ENCODE measurements at places on chromosomes 2 and 18.
A peak's percentile ranks its signal among the peaks of the same experiment; 100 is the strongest.

DNA sequence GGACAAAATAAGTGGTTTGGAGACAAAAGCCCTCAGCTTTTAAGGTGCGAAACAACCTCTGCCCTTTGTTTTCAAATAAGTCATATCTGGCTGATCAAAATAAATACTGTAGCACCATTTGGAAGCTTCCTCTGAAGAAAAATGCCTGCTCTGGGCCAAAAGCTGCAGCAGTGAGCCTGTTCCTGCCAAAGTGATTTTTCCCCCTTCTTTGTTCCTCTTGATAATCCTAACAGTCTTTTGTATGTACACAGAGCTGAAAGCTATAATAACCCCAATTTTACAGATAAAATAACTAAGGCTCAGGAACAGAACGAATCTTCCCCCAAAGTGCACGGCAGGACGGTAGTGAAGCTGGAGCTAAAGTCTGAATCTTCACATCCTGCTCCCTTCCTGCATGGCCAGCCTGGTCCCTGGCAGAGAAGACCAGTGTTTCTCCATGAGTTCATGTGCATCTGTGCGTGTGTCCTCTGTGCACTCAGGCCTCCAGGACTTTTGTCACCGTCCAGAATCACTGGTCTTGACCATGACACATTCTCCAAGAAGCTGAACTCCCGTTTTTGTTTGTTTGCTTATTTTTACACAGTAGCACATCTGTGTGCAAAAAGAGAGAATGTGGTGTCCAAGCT, 2114.1 kb upstream of the PIK3C3 start:
- peak; percentile 46 for DNase-seq

- DNase-seq, result no peak
These were observed 104.5 kb upstream of the MCFD2 start for GRCh38 chr2:47019961-47020681.

DNA sequence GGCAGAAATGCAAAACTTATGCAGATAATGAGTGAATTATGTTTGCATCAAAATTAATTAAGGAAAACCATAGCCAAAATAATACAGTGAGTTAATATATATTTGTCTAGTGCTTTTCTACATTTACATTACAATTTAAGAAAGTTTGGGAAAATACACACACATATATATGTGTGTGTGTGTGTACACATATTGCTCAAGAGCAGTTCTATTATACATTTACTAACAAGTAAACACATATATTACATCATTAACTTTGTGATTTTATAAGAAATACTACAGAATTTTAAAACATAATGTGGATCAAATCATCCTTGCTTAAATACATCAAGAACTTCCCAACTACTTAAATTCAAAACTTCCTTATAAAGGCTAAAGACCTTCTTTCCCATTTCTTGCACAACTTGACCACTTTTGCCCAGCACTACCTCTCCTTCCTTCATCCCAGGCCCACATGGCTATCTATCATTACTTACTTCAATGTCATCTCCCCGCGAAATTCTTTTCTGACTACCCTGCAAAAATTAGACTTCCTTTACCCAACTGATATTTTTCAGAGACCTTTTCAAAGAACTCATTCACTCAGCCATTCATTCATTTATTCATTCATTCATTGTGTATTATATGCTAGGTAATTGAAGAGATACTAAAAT, 68.4 kb downstream of the COL5A2 start:
- no peak for DNase-seq

DNA sequence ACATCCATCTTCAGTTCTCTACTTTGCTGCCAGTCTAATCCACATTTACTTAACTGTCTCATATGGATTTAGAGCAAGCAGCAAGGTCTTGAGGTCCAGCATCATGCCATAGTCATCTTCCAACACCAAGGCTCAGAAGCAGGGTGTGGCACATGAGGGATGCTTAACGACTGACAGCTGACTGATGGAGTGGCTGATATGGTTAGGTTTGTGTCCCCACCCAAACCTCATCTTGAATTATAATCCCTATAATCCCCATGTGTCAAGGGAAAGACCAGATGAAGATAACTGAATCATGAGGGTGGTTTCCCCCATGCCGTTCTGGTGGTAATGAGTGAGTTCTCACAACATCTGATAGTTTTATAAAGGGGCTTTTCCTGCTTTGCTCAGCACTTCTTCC, 257.3 kb downstream of the NBAS start:
- no peak for DNase-seq

DNA sequence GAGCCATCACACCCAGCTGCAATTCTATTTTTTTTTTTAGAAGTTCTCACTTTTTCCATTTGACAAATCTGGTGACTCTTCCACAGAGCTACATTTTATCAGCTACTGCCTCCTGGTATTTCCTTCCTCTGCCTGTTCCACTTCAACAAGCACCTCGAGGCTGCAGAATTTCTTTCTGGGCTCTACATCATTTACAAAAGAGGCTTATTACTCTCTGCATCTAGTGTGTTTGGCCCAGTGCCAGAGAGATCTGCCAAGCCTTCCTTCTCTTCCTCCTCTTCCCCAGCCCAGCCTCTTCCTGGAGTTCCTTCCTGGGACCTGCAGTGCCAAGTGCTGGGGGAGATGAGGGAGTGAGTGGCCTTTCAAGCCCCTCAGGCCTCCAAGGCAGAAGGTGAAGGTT, 119.6 kb upstream of the ITGA6 start:
- peak; percentile 78 for DNase-seq

GRCh38 chr18:28003451-28003850, 173.5 kb downstream of the CDH2 start:
- no peak for DNase-seq

GRCh38 chr2:10202131-10202665, 79.7 kb downstream of the RRM2 start:
- DNase-seq, result no peak

- no peak for DNase-seq
These were observed 151.2 kb downstream of the PRPF40A start for GRCh38 chr2:152565884-152566727.

GRCh38 chr2:134245340-134245984, 8.4 kb upstream of the MGAT5 start:
- peak; percentile 30 for DNase-seq

DNA sequence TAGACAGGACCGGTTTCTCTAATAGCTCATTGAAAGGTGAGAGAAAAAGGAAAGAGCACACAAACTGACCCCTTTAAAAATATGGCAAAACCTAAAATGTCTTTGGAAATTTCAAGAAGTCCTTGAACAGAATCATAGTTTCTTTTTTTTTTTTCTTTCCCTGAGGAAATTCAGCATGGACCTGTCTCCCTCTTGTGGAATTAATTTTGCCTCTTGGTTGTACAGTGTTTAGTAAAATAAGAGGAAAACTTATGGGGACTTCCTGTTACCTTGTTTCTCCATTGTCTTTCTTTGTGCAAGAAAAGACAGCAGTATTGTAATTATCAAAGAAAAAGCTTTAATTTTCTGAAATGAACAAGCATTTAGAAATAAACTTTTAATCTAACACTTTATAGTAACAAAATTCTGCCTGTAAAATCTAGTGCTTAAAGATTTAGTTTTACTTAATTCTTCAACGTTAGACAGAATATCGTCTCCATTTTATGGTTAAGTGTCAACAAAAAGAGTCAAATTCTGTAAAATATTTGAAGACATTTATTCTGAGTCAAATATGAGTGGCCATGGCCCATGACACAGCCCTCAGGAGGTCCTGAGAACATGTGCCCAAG, 176.3 kb upstream of the NABP1 start:
- peak; percentile 39 for DNase-seq

DNA sequence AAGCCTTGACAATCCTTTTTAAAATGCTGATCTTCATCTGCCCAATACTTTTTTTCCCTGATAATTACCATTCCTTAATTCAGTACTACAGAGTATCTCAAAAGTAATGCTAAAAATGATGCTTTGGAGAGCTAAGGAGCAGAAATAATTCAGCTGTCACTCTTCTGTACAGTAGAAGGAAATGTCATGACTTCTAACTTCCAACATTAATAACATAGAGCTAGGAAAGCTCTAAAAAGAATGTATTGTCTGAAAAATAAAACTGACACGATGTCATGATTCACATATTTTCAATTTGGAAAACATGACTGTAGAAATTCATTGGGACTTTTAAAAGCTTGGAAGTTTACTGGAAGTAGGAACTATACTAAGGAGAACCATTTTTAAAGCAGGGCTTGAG, 212.3 kb downstream of the GULP1 start:
- no peak for DNase-seq

GRCh38 chr2:203404996-203405395, 76.8 kb downstream of the ABI2 start:
- no peak for DNase-seq

DNA sequence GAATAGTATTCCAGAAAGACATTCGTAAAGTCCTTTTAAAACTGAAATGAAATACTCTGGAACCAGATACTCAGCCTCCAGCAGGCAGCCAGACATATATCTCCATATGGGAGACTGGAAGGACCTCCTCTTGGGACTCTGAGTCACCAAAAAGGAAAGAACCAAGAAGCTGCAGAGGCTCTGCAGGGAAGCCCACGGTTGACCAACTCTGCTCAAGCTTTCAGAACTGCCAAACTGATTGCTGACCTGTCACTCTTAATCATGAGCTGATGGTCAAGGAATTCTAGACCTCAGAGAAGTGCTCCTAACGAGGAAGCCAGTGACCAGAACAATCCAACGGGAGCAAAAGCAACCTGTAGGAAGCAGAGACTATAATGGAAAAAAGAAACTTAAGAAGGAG, 434.7 kb downstream of the EIPR1 start:
- no peak for DNase-seq

- DNase-seq, result no peak
These were observed 274.5 kb upstream of the SESTD1 start for GRCh38 chr2:179539124-179539511.

GRCh38 chr2:235709969-235710879, 216.4 kb downstream of the AGAP1 start:
- DNase-seq, result no peak

- DNase-seq, result no peak
These were observed 12.8 kb downstream of the RBFA start for GRCh38 chr18:80046961-80047541.

GRCh38 chr18:13376298-13376840, 157.8 kb downstream of the LDLRAD4 start:
- no peak for DNase-seq

DNA sequence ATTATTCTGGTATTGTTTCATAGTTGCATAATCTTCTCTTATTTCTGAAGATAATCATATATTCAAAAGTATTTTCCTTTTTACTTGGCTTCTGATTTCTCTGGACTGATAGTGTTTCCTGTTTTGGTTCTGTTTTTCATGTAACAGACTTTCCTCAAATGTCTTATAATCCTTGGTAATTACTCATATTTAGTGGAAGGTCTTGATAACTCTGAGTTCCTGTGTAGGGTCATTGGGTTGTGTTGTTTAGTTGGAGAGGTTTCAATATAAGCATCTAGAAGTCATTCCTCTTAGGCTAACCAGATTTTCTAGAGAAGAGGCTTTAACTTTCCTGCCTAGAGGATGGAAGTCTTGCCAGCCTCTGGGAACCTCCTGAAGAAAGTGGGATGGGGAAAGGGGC, 23.8 kb downstream of the MFSD6 start:
- no peak for DNase-seq

DNA sequence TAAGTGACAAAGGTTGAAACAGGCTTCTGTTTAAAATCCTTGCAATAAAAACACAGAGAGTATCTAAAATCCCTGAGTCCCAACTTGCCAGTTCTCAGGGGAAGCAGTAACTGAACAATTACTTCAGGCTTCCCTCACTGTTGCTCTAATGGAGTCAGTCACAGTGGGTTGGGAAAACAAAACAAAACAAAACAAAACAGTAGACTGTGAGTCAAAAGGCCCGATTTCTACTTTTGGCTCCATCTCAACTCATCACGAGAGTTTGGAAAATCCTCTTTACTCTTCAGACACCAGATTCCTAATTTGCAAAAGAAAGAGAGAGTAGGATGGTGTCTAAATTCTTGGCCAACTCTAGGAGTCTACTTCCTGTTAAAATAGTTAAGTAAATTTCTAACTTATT, 1.1 kb downstream of the FSHR start:
- no peak for DNase-seq

GRCh38 chr2:168713325-168713724, 89.1 kb upstream of the NOSTRIN start:
- no peak for DNase-seq

DNA sequence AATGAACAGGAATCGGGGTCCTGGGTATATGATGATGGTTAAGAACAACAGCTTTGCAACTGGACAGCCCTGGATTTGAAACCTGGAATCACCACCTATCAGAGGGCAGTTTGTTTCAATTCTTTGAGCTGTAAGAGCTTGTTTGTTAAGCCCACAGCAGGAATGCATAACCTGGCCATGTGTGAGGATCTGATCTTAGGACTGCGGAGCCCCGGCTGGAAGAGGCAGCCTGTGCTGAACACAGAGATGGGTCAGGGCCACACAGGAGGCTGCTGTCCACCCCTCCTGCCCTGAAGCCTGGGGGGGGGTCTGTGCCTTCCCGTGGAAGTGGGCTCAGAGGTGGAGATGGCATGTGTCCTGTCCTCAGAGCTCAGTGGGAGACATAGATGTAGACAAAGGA, 24.3 kb downstream of the TPO start:
- no peak for DNase-seq

DNA sequence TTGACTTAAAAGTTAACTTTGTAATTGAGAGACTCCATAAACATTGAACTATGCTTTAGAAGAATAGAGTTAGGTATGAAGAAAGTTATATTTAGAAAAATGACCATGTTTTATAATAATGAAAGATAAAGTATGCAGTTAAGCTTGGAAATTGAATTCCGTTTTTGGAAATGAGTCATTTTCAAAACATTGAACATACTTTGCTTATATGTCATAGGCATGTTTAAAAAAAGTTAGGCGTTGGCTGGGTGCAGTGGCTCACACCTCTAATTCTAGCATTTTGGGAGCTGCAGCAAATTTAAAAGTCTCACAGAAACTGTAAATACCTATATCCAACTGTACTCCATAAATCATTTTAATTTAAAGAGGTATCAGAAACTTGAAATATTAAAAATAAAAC, 607.4 kb downstream of the CBLN2 start:
- DNase-seq, result no peak

DNA sequence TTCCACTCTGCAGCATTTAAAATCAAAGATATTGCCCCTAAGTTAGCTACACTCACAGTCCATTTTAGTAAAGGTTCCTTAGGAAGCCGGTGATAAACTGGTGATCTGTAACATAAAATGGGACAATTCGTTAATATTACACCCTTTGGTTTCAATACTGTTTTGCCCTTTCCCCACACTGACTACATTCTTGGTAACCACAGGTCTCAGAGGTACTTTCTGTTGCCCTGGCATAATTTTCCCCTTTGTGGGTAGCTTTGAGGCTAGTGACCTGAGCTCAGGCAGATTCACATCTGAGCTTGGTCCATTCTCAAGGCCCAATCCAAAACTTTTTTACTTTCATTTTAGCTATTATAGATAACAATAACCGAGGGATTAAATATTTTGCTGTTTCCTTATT, 32.9 kb upstream of the CSRNP3 start:
- no peak for DNase-seq
